Activated CD4-positive, alpha-beta T cell treated with anti-CD3 and anti-CD28 coated beads, Interleukin-10, Interleukin-2, amounts not matched to agents 100 ng/mL and 50 ng/mL, durations not matched to agents 16 hours and 8 hours (primary cell): ENCODE measurements at places on chromosomes 1 and 21.

DNA sequence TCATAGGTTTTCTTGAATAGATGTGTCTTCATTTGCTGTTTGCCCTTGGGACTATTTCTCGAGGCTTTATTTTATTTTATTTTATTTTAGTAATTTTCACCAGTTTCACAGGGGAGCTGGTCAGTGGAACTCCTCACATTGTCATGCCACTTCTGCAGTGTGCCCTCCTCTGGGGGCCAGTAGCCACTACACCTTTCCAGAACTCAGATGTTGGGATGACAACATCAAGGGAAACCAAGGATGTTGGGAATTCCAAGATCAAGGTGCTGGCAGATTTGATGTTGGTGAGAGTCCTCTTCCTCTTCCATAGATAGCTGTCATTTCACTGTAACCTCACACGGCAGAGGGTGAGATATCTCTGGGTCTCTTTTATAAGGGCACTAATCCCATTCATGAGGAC lies 35.5 kb downstream of the SLC26A9 start:
- no peak for DNase-seq

- DNase-seq: no peak
These were observed 58.8 kb upstream of the TBX15 start for GRCh38 chr1:119046785-119047438.

GRCh38 chr1:90550626-90551406 lies 166.3 kb downstream of the BARHL2 start:
- DNase-seq: no peak

GRCh38 chr1:201401700-201402099 lies 2.6 kb upstream of the LAD1 start:
- no peak for DNase-seq
